ENCODE measurements at places on chromosomes 7 and 10. TPM values are rescaled to one million over a fixed set of nuclear protein-coding genes. Genes with fewer than 3 reads are reported as not detected.

ZNF467 gene
- 2.3 TPM for total RNA-seq

PRXL2A gene
- total RNA-seq, result 4.7 TPM

MMD2 gene
- total RNA-seq, result not detected

SRGN gene
- 122 TPM for total RNA-seq

AGMO gene
- not detected for total RNA-seq

HOXA7 gene
- total RNA-seq, result not detected

LRRTM3 gene
- not detected for total RNA-seq

FAM25A gene
- not detected for total RNA-seq

CYP26C1 gene
- 0.20 TPM for total RNA-seq

TMEM196 gene
- not detected for total RNA-seq

CCSER2 gene
- total RNA-seq, result 144 TPM

ZNF92 gene
- total RNA-seq, result 31.1 TPM

MYL10 gene
- total RNA-seq, result not detected

AMZ1 gene
- total RNA-seq, result 2.0 TPM

ZKSCAN1 gene
- 94.8 TPM for total RNA-seq

All from CD4-positive, alpha-beta memory T cell (primary cell).